Lung microvascular endothelial cell (primary cell): ENCODE measurements at places on chromosomes 16 and 17.

DNA sequence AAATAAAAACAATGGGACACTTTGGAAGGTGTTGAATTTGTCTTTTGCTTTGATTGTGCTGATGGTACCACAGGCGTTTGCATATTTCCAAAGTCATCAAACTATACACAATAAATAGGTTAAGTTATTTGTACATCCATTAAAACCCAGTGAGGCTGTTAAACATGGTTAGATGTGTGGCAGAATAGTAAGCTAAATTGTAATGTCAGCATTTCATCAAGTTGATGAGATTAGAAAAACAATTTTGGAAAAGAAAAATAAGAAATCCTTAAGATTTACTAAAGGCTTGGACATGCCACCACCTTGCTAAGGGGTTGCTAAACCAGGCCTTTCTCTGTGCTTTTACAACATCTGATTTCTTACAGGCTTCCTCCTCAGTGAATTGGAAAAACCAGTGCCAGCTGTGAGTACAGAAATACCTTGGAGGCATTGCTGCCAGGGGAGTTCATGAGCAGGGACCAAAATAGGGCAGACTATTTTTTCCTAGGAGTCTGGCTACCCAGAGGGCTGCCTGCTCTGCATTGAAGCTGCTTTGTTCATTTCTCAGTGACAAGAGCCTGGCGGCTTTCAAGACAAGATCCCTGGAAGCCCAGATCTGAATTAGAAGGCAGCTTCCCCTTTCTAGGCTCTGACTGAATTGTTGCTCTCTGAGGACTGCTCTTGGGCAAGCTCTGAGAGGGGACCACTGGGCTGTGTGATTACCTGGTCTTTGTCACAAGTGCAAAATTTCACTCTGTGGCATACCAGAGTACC lies 43.4 kb upstream of the CA10 start:
- no peak for DNase-seq

- no peak for DNase-seq
Observed at GRCh38 chr16:31428279-31428597, at the start of gene COX6A2. Gene COX6A2, minus strand, starts transcription at chr16:31428360. Its CDS starts 35 bp downstream, at chr16:31428325.

- DNase-seq, result peak; percentile 46
Observed at GRCh38 chr17:38452719-38453118, 24.5 kb downstream of the ARHGAP23 start.

GRCh38 chr17:28398280-28398981 lies 7.6 kb downstream of the SLC46A1 start:
- DNase-seq, result no peak

GRCh38 chr17:74922694-74923537 lies at the start of gene USH1G:
Gene USH1G, minus strand, starts transcription at chr17:74923255. Its CDS starts 182 bp downstream, at chr17:74923073.
- DNase-seq, result no peak

- DNase-seq, result no peak
Observed at GRCh38 chr16:47574091-47575054, 113.2 kb downstream of the PHKB start.

GRCh38 chr16:57185446-57185944 lies 344 bp downstream of the PSME3IP1 start:
- DNase-seq, result peak; percentile 75

- no peak for DNase-seq
Observed at GRCh38 chr17:56778898-56779297, 54.8 kb downstream of the C17orf67 start.

- DNase-seq, result peak; percentile 73
Observed at GRCh38 chr17:55641676-55642081, 81.0 kb downstream of the TMEM100 start.

DNA sequence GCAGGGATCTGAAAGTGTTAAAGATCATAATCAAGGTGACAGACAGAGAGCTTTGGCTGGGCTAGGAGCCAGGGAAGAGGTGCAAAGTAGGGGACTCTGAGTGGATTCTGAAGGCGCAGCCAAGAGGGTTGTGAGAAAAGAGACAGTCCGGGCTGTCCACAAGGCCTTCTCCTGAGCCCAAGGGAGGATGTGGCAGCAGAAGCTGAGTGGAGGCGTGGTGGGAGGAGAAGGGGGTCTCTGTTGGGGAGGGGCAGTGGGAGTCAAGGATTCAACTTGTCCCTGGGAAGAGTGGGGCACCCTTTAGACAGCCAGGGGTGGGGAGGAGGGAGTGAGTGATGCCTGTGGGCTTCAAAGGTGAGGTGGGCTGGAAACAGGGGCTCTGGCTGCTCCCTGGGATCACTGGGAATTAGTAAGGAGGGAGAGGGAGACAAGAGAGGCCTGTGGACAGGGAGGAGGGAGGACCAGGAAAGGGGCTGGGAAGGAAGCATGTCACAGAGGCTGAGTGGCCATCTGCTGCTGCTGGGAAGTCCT lies 10.6 kb downstream of the CES1 start:
- DNase-seq, result no peak

DNA sequence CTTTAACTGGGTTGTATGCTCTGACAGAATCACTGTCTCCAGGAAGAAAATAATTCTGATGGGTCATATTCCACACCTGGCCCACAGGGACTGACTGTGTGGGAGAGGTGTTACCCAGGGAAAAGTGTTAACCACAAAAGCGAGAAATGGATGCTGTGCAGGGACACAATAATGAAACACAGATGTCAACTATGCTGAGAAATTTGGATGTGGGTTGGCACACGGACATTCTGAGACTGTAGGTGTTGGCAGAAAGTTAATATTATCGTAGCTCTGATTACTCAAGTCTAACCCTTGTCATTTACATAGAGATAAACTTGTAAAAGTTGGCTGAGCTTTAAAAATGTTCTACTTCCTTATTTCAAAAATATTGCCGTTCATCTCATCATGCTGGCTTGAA lies 19.6 kb downstream of the TMC5 start:
- no peak for DNase-seq

DNA sequence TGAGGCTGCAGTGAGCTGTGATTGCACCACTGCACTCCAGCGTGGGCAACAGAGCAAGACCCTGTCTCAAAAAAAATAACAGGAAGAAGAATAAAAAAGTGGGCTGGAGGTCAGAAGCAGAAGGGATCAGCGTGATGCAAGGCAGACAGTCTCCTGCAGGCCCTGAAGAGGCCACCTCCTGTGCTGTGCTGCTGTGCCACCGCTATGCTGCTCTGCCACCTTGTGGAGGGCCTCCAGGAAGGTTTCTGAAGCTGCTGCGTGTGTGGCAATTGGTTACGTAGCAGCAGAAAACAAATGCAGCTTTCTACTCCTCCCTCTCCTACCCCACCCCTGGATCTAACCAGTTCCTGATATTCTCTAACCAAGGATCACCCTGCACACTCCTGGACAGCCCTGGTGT lies 815.5 kb downstream of the KCNJ18 start:
- no peak for DNase-seq

DNA sequence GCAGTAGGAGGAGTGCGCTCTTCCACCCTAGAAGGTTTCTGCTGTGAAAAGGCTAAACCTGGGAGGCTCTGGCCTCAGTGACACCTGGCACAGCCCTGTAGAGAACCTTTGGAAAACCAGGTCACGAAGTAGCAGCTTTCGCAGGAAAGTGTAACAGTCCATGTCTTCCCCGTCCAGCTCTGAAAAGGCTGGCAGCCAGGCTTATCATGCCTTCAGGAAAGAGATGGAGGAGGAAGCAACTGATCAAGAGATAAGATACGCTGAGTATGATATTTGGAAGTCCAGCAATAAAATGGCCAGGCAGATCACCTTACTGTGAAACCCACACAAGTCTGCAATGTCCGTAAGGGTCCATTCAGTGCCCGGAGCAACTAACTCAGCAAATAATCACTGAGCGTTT lies 22.3 kb downstream of the TUBD1 start:
- DNase-seq, result no peak

DNA sequence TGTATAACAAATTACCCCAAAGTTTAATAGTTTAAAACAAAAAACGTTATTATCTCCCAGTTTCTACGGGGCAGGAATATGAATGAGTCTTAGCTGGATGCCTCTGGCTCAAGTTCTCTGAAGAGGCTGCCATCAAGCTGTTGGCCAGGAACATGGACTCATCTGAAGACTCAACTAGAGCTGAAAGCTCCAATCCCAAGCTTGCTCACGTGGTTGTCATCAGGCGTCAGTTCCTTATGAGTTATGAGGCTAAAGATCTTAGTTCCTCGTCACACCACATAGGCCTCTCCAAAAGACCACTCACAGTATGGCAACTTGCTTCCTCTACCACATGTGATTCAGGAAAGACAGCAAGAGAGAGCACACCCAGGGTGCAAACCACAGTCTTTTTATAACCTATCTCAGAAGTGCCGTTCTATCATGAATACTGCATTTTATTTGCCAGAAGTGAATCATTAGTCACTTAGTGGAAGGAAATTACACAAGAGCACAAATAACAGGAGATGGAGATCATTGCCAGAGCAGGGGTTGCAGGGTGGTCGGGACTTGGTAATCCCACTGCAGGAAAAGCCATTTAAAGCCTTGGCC lies 48.7 kb upstream of the NLK start:
- DNase-seq, result peak; percentile 51
